CD4-positive, alpha-beta T cell treated with Interleukin-2 at 100 ng/mL for 4 hours (primary cell): ENCODE measurements at places on chromosomes 2 and 18.

GRCh38 chr2:162838136-162838497, 450 bp downstream of the KCNH7 start:
- no peak for DNase-seq

GRCh38 chr18:14922031-14922430, 174.1 kb downstream of the ANKRD30B start:
- no peak for DNase-seq

DNA sequence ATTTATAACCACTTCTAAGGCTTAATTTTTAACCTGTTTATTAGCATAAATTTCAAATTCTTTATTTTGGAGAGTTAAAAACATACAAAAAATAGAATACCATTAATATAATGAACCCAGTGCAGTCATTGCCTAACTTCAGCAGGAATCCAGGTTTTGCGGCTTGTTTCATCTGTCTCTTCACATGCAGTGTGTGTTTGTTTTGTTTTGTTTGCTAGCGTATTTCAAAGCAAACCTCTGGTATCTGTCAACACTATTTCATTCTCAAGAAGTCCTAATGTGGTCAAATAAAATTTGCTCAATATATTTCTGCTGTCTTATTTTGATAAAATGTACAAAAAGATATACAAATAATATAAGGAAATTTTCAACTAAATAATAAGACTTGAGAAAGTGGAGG, 328.5 kb downstream of the AGPS start:
- DNase-seq, result no peak

DNA sequence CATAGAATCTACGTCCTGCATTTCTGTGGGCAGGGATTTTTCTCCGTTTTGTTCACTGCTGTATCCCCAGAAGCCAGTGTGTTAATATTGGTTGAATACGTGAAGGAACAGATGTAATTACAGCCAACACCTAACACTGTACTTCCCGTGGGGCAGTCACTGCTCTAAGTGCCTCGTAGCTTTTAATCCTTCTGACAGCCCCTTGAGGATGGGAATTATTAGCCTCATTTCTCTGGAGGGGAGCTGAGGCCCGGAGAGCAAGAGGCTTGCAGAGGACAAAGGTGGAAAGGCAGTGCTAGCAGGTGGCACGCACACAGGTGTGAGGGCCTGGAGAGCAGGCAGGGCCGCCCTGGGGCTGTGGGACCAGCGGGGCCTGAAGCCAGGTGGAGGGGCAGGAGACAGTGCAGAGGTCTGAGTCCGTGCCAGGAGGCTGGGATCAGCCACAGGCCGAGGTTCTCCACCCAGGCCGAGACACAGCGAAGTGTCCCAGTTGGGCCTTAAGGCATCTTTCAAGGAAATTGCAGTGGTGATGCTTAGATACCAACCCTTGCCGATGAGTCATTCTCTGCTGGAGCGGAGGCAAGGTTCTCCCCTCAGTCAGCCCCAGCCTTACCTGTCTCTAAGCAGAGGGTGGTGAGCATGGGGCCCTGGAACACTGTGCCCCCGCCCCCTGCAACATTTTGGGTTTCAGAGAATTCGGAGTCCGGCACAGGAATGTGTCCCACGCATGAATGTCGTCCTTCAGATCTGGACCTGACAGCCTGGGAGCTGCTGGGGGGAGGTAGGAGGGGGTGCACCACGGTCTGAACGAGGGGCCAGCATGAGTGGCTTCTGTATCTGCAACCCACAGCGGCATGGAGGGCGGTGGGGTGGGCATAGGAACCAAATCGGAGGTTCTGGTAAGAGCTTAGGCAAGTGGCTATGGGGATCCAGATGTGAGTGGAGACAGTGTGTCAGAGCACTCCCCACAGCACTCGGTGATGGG, 122.6 kb downstream of the GBX2 start:
- DNase-seq, result no peak

DNA sequence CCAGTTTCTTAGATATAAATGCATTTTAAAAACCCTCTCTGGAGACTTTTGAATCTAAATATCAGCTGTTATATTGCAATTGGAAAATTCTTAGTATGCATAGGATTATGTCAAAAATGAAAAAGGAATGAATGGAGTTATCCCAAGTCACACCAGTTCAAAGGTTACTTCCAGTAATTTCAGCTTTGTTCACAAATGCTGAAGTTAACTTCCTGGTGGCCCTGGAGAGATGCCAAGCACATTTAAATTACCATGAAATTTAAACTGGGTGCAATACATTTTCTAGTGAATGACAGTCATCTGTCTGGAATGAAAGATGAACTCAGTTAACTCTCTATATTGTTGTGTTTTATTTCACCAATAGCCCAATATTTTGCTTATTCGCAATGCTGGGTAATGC, 753.9 kb downstream of the SUCLG1 start:
- DNase-seq, result no peak

DNA sequence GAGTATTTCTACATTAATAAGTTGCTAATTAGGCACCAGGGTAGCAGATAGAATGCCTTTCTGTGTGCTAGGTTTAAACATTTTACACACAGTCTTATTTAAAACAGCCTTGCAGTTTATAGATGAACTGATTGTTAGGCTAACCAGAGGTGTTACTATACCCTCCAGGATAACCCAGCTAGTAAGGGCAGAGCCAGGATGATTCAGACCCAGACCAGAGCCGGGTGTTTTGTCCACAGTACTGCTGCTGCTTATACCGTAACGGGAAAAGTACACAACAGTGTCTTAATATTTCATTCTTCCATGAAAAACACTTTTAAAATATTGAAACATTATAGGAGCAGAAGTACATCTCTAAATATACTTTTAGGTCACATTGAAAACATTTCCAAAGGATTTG, 82.7 kb downstream of the MALT1 start:
- no peak for DNase-seq

DNA sequence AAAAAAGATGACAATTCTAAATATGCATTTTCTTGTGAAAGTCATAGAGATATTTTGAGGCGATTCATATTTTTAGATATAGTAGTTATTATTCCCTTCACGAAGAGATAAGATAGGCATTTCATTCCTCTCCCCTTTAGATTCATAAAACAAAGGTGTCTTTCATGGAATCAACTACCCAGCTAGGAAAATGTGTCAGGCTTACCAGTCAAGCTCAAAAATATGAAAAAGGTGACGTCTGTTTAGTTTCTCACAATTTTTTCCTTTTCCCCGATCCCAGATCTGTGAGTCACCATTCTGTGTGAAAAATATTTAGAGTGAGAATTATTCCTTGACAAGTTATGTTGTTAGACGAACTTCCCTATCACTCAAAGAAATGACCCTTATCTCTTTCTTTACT, 95.4 kb upstream of the FN1 start:
- no peak for DNase-seq

DNA sequence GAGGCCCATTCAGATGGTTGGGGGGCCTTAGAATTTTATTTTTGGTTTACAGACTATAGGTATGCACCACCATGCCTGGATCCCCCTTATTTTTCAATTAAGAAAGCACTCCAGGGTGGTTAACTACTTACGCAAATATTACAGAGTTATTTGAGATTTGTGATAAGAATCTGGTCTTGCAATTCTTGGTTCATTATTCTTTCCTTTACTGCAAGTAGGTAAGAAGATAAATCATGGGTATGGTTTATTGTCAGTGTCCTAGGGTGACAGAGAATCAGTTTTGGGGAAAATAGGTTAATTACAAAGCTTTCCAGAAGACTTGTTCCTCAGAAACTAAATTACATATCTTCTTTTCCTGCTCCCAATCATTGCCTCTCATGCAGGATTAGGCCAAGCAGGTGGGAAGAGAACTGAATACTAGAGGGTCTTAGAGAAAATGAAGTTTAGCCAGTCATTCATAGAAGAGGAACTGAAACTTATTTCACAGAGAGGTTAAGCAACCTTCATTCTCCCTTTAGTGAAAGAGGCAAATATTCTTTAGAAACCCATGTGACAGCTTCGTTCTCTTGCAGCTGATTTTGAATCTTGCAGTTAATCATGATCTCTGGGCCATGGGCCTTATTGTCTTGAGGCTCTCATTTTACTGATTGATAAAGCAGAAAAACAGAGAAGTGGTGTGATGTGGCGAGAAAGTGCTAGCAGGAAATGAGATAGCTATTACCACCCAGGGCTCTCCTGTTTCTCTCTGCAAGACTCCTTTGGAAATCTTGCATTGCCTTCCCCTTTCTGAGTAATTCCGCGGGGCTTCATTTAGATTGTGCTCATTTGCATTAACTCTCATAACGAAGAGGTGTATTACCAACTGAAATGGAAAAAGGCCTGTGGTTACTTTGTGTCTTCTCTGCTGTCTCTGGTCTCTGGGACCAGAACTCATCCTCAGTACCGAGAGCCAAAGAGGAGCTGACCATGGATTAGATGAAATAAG, 44.8 kb upstream of the ARHGAP25 start:
- no peak for DNase-seq

- DNase-seq, result no peak
These were observed 146.8 kb upstream of the KCNJ3 start for GRCh38 chr2:154551649-154552048.

- DNase-seq, result no peak
These were observed 232.7 kb downstream of the MBD2 start for GRCh38 chr18:53991805-53992204.

DNA sequence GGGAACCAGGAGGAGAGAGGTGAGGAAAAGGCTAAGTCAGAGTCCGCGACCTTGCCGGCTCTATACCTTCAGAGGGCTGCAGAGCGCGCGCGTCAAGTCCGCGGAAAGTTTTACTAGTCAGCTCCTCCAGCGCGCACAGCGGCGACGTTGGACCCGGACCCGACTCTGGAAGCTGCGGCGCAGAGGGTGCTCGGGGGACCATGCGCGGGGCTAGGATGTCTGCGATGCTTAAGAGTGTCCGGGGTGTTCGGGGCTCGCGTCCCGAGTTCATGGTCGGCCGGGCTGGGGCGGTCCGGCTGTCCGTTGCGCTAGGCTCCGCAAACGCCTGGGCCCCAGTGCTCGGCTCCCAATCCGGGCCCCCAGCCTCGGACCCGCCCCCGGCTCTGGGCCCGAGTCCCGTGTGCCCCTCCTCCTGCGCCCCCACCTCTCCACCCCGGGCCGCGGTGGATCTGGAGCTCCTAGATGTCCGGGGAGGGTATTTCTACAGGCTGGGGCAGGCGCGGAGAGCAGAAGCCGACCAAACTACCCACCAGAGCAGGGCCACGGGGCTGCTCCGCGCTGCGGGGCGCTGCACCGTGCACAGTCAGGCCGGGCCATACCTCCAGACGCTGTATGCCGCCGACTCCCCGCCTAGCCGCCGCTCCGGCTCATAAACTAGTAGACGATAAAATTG, at the start of gene LBX2:
TSS of gene LBX2 (minus strand) at position 337 of the 673 bp plus-strand sequence. CDS start at position 271, 66 bp downstream.
- DNase-seq, result no peak
